Stimulated activated CD4-positive, alpha-beta T cell treated with anti-CD3 and anti-CD28 coated beads, Interleukin-1b, Interleukin-23, amount 100 ng/mL, for 1 hour (primary cell): ENCODE measurements at places on chromosomes 7 and 10.

DNA sequence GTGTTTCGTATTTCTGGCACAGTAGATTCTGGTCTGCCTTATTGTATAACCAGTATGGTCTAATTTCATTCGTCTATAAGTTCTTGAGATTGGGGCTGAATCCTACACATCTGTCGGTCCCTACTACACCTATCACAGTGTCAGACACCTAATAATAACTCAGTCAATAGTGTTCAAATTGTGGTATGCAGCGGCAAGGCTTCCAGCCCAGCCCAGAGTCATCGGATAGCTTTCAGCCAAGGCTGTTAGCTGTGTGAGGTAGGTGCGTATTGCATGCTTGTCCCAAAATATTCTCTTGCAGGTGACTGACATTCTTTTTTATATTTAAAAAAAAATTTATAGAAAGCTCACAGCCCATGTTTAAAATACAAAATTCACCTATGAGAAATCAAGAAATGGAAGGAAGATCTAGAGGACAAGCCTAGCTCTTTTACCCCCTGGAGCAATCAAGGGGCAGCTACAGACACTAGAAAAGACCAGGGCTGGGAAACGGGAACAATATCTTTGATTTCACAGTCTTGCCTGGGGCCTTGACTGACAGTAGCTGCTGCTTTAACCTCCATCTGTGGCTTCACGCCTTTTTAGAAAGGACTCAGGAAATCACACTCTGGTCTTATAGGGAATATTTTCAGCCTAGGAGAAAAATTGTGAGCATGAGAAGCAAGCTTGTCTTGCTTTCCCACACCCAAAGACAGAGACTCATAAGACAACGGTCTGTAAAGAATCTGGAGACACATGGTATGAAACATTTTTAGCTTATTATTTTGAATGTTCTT is 9.5 kb upstream of the ASB4 start:
- no peak for DNase-seq

DNA sequence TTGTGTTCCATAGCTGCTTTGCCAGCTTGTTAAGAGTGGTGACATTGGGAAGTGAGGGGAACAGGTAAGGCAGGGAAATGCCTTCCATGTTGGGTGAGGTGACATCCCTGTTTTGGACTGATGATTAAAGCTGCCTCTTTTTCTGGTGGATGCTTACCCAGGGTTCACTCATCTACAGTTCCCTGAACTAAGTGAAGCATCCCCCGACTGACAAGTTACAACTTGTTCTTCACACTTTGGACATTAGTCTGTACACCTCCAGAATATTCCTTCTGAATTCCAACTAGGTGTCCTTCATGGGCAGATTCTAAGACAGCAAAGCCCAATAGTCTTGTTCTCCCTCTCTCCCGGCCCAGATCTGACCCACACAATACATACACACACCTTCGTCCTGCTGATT is 63.4 kb downstream of the HDAC9 start:
- DNase-seq = no peak

DNA sequence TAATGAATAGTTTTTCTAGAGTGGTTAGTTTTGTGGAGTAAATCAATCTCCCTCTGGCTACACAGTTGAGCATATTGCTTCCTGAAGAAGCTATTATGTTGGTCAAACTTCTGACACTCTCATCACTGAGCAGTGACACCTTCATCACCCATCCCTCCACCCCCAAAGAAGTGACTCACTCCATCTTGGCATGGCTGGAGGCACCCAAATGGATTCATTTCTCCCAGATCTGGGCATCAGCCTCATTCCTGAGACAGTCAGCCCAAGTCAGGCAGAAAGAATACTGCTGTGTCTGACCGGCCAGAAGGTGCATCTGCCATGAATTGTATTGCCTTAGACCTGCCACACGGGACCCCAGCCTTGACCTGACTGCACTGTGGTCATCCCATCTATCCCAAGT is 117.0 kb upstream of the HABP2 start:
- DNase-seq = no peak

GRCh38 chr10:75619635-75620034 is 188.2 kb downstream of the LRMDA start:
- no peak for DNase-seq

DNA sequence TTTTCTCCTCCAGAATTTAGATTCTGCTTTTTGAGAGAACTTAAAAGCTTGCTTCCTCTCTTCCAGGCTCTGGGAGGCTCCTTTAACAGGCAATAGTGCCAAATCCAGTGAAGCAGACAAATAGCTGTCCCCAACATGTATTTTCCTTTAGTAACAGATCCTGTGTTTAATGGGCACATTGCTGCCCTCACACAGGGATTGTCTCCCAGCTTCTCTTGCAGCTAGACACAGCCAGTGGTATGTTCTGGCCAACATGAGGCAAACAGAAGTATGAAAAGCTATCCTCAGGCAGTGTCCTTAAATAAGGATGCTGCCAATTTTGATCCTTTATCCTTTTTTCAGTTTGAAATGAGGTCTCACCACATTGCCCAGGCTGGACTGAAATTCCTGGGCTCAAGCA is 38.2 kb downstream of the MALSU1 start:
- DNase-seq = no peak

DNA sequence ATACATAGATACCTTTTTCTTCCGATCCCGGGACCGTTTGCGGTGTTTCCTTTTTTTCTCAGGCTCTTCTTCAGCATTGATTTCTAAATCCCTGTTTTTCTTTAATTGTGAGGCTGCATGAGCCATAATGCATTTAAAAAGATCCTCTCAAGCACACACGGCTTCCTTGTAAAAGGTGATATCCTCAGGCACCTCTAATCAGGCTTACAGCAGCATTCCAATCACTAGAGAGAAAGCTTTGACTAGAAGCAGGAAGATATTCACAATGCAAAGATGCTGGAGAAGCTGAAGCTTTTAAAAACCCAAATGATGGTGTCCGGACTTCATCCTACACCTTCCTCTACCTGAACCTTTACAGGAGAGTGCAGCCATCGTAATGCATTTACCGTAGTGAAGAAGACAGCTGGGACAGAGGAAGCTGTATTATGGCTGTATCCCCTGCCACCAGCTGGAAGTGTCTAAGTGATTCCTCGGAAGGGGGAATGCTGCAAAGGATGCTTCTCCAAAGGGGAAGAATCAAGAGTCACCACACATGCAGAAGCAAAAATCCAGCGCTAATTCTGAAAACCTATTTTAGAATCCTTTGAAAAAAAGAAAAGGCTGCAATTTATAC is at the start of gene ANK3:
ANK3 (minus strand) TSS at position 463 of the 613 bp plus-strand sequence; CDS start at position 126, 337 bp downstream.
- DNase-seq = no peak

- DNase-seq = no peak
Measured at GRCh38 chr10:12943425-12943824, 58.1 kb downstream of the CCDC3 start.

- DNase-seq = no peak
Measured at GRCh38 chr7:27364344-27364758, 121.7 kb downstream of the EVX1 start.

DNA sequence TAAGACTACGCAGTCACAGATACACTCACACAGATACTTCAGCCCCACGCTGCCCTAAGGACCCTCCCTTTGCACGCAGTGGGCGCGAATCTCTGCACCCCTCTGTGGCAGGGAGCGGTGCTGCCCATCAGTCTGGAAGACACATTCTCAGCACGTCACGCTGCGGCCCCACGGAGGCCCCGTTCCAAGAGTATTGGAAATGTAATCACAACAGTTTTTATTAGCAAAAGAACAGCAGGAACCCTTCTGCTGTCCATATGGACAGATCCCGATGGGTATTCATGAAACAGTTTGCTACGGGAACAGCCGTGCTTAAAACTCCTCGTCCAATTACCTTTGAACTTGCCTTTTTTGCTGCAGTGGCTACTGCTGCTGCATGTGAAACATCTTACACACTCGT is 131.0 kb downstream of the RPS24 start:
- DNase-seq = no peak
